Pancreas (tissue), 10 donors: ENCODE measurements at places on chromosomes 3 and 15. TPM values are rescaled to one million over a fixed set of nuclear protein-coding genes. Genes with fewer than 3 reads are reported as not detected.

Gene ARGFX
- not detected for total RNA-seq

Gene SAXO2
- total RNA-seq: 4.3 TPM

Gene PLSCR2
- 1.2 TPM for total RNA-seq

DNA sequence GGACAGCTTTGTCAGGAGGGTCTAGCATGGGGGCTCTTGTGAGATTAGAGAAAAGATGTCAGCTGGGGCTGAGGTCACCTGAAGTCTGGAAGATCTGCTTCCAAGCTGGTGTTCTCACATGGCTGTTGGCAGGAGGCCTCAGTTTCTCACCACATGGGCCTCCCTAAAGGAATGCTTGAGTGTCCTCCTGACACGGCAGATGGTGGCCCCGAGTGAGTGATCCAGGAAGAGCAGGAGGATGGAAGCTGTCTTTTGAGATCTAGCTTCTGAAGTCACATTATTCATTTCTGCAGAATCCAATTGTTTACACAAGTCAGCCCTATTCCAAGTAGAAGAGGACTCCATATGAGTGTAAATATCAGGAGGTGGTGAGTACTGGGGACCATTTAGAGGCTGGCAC is 344.0 kb upstream of the PROK2 start:
- H3K4me3 ChIP-seq: no peak overlapping the region
- H3K27me3 ChIP-seq: no peaks in the 10 kb centered on the region
- H3K27ac ChIP-seq: no peak overlapping the region
- H3K36me3 ChIP-seq: no peaks in the 10 kb centered on the region
